ENCODE measurements at places on chromosomes 2 and 18.

DNA sequence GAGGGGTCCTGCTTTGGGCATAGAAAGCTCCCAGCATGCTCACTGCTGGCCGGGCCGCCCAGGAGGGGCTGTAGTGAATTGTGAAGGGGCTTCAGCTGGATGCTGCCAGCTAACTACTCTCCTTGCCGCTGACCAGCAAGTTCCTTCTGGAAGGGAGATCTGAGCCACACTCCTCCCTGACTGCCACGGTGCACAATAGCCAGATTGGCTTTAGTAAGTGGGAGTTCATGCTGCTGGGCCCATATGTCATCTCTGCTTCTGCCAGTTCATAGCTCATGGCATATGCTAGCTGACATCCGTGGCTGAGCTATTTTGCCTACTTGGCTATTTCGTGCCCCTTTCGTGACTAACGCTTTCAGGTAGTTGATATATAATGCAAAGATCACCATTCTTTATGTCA lies 51.6 kb upstream of the ROCK2 start:
- DNase-seq: peak; percentile 94

DNA sequence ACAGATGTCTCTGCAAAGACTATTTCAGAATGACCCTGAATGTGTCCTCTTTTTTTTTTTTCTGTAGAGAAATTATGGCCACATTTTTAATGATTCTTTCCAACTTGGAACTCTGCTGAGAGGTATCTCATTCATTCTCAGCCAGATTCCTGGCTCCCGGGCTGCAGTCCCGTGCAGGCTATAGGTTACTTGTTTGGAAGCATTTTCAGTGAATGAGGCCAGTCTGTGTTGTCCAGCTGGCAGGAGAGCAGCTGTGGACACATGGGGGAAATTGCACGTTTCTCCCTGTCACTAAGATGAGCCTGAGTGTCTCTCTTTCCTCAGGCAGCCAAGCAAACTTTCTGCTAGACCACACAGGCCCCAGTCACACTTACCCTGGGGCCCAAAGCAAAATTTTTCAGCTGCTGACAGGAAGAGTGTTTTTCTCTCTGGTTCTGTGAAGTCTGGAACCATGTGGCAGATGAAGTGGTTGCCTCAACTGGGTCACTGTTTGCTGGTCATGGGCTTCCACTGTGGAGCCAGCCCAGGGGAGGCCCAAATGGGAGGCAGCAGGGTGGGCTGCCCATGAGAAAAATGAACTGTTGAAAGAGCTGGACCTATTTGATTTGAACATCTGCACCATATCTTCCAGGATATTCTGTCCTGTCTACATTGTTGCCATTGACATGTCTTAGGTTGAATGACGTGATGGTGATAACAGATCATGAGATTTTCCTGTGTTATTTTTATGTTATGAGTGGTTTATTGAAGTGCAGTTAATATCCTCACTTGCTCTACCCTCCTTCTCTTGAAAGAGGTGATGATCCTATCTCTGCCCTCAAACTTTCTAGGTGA lies 431.2 kb downstream of the LPIN1 start:
- no peak for DNase-seq

- DNase-seq: peak; percentile 76
These were observed 138.9 kb downstream of the SMAD2 start for GRCh38 chr18:47791461-47791985.

DNA sequence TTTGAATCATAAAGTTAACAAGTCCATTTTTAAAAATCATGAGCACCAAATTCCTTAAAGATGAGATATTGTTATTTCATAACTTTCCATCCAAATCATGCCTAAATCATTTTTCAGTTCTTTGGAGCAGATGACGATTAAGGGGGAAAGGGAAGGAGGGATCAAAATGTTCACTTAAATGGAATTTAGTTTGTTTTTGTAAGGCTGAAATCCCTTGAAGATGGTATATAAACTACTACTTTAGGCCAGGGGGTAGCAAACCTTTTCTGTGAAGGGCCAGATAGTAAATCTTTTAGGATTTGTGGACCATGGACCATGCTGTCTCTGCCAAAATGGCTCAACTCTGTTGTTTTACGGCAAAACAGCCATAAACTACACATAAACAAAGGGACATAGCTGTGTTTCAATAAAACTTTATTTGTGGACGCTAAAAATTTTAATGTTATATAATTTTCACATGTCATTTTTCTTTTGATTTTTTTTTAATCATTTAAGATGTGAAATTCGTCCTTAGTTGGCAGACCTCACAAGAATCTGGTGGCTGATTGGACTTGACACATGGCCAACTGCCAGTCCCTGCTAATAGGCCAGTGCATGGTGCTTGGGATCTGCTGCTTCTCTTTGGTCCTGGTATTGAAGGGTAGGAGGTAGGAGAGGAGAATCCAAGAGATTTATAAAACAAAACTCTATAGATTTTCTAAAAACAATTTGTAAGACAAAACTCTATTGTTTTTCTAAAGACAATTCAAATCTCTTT lies 52.0 kb upstream of the RTN4 start:
- DNase-seq: no peak

- DNase-seq: no peak
These were observed 21.6 kb upstream of the SLC20A1 start for GRCh38 chr2:112623913-112624777.
